Left ventricle myocardium superior (tissue), 1 donor: ENCODE measurements at places on chromosomes 11 and 22. TPM values are rescaled to one million over a fixed set of nuclear protein-coding genes. Genes with fewer than 3 reads are reported as not detected.
A peak's percentile ranks its signal among the peaks of the same experiment; 100 is the strongest.

- DNase-seq = no peak
Observed at GRCh38 chr11:129804012-129804411, 11.6 kb upstream of the TMEM45B start.

- DNase-seq = no peak
Observed at GRCh38 chr11:14350215-14350614, 8.8 kb downstream of the RRAS2 start.

- DNase-seq = peak; percentile 57
Observed at GRCh38 chr22:37229805-37230672, 14.0 kb downstream of the RAC2 start.

- no peak for DNase-seq
Observed at GRCh38 chr22:44263547-44263946, 49.2 kb downstream of the SHISAL1 start.

DNA sequence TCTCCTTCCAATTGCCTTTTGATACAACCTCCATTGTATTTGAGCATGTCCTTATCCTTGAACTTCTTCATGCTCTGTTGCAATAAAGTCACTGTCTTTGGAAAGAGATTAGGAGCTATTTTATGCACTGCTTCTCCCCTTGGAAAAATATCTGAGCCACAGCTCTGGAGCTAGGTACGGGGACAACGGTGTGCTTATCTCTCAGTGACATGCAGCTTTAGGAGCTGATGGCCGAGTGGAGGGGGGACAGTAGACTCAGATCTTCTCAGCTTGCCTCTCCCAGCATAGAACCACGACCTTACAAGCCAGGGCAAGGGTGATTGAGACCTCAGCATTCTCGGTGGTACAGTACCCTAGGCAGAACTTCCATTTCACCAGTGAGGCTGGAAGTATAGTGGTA, 64.1 kb downstream of the HORMAD2 start:
- no peak for DNase-seq

DNA sequence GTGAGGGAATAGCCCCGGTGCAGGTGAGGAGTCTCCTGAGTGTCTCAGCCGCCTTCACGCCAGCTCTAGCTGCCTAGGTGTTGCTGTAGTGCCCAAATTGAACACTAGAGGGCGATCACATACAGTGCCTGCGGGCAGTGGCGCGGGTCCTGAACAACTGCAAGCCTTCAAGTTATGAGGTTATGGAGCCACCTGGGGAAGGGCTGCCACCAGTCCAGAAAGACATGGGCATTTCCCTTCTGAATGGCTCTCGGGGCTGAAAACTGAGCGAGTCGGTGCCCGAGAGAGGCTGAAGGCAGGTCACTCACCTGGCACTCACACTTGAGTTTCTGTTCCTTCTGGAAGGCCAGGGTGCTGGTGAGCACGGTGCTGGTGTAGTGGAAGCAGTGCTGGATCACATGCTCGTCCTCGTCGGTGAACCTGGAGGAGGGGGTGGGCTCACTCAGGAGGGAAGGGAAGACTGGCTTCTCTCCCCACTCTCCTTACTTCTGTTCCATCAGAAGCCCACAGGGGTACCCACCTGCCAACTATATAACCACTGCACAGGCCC, 88.4 kb downstream of the PDE2A start:
- peak; percentile 70 for DNase-seq

DNA sequence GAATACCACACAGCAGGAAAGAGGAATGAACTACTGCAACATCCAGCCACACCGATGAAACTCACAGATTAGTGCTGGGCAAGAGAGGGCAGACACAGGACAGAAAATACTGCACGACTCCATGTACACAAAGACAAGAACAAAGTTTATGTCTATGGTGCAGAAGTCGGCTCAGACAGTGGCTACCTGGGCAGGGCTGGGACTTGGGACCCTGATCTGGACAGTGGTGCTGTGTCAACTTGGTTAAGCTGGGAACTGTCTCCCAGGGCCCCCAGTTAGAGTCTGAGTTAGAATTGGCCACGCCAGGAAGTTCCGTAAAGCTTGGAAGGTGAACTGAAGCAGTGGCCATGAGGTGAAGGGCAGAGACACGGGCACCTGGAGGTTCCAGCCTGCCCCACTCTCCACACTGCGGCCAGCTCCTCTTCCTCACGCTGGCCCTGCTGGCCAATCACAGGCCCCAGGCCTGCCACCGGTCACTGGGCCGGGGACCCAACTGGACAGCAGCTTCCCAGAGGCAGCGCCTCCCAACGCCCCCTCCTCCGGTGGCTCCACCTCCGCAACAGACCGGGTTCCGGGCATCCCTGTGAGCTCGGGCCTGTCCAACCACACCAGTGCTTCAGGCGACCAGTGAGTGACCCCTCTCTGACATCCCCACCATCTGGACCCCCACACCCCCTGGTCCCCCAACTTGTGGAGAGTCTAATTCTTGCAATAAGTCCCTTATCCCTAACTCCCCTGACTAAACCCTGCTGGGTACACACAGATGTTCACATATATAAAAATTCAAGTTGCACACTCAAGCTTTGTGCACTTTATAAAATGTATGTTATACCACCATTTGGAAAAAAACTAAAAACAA, 93.7 kb downstream of the MICAL3 start:
- DNase-seq = no peak

DNA sequence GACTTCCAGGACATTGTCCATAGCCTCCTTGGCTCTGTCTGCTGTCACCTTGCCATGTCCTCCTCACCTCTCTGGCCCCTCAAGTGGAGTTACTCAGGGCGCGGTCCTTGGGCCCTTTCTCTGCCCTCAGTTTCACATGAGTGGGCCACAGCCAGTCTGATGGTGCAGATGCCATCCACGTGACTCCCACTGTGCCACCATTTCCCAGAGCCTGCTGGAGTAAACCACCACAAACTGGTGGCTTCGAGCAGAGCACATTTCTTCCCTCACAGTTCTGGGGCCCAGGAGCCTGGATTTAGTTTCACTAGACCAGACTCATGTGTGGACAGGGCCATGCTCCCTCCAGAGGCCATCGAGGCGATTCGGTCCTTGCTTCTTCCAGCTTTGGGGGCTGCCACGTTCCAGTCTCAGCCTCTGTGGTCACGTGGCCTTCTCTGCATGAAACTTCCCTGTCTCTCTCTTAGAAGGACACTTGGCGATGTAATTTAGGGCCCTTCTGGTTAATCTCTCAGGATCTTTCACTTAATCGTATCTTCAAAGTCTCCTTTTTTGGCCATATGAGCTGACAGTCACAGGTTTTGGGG, 14.6 kb downstream of the SMARCB1 start:
- DNase-seq = no peak

DNA sequence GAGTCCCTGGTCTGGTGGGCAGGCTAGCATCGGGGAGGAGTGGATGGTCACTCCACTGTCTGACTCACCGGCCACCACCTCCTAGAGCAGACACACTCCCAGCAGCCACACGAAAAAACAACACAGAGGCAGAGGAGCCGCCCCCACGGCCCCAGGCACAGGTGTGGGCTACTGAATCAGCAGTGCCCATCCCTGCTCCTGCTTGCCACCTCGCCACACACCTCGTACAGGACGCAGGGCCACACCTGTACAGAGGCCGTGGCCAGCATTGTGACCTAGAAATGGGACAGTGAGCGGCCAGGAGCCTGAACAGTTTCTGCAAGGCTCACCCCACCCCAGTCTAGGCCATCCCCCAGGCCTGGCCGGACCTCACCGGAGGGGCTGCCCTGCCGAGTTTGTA, 14.0 kb downstream of the TRIM29 start:
- no peak for DNase-seq

GRCh38 chr11:86596861-86597586, 75.4 kb downstream of the ME3 start:
- DNase-seq = peak; percentile 40

- DNase-seq = no peak
Observed at GRCh38 chr11:20042045-20042639, 118.1 kb downstream of the DBX1 start.

- no peak for DNase-seq
Observed at GRCh38 chr11:119964136-119965025, 173.5 kb downstream of the TRIM29 start.

DNA sequence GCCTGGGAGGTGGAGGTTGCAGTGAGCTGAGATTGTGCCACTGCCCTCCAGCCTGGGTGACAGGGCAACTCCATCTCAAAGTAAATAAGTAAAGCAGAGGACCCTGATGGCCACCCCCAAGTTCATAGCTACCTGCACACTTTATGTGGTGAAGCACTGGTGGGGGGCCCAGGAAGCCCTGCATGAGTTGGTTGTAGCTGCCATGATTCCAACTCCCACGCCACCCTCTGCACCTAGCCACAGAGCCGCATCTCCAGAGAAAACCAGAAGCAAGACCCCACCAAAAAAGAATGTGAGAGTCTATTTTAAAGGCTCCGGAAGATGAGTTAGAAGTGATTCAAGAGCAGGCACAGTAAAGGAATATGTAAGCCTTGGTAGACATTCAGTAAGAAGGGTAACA, 20.4 kb upstream of the TMA7B start:
- DNase-seq = no peak

DNA sequence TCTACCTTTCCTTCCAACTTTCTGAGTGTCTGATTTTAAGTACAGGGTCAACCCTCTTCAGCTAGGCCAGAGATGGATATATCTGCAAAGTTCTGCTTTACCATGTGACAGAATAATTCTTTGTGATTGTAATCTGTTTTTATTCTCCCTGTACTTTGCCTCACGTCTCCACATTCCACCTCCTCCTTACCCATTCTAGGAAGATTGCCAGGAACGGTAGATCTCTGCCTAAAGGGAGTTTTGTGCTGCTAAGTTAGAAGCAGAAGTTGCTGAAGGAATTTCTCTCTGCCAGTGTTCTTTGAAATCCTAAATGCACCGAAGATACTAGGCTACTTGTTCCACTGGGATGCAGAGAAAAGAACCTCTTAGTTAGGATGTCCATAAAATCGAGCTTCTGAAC, 20.7 kb upstream of the FAM181B start:
- no peak for DNase-seq

DNA sequence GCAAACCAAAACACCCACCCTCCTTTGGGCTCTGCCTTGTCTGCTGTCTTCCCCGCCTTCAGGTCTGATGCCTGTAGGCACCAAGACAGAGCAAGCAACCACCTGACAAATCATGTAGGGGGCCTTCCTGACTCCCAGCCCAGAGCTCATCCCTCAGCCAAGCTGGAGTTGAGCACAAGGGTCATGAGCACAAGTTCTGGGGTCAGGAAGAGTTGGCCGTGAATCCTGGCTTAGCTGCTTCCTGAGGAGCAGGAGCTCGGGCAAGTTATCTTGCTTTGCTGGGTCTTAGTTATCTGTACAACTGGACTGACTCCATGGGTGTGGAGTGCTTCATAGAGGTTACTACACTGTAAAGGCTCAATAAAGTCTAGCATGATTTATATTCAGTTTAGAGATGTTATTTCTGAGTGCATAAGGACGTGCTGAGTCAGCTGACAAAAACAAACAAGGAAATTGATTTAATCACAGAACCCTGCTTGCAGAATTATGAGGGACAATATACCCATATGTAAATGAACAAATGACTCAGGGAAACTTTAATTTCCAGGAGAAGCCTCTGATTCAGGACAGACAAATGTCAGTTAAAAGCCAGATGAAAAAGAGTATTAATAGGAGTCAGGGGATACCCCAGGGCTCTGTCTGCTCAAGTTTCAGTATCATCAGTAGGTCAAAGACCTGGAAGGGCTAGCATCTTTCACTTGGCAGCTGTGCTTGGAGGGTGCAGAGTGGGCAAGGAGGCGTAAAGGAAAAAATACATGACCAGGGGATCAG, 15.0 kb upstream of the APOA1 start:
- DNase-seq = no peak

- DNase-seq = no peak
Observed at GRCh38 chr11:35029979-35030682, 108.8 kb upstream of the CD44 start.

DNA sequence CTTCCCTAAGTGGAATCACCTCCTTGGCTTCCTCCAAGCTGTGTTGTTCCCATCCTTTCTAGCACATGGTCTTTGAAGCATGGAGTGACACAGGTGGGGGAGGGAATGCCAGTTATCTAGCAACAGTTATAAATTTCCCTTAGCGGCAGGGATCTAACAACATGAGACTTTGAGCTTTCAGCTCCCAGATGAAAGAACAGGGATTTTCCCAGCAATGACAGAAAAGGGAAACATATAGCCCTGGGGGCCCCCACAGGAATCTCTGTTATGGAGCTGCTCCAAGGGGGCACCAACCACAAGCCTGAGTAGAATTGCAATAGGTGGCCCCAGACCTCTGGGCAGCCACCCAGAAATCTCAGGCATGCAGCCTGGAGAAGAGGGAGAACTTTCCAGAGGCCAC, 163.0 kb downstream of the GRIK4 start:
- no peak for DNase-seq

DNA sequence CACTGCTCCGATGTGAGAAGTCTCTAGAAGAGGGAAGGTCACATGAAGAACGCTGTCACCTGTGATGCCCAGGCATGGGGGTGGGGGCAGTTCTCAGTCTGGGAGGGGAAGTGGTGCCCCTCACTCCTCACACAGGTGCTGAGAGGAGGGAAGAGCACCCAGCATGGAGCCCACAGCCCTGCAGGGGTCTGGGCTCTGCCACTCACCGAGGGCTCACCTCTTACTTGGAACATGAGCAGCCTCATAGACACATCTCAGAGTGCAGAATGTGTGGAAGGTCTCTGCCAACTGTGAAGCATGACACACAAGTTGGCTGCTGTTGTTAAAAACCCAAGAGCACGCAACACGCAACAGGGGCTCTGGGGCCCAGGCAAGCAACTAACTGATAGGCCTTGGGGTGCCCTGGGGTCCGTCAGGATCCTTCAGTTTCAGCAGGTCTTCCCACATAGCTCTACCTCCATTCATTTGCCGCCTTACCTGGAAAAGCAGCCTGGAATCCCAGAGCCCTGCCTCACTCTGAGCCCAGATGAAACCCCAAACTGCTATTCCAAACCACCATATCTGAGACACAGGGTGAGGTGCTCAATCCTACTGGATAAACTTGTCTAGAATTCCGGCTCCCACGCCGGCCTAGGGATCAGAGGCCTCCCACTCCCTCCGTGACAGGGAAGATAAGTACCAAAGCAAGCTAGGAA, 17.5 kb upstream of the TMPRSS4 start:
- DNase-seq = peak; percentile 14

DNA sequence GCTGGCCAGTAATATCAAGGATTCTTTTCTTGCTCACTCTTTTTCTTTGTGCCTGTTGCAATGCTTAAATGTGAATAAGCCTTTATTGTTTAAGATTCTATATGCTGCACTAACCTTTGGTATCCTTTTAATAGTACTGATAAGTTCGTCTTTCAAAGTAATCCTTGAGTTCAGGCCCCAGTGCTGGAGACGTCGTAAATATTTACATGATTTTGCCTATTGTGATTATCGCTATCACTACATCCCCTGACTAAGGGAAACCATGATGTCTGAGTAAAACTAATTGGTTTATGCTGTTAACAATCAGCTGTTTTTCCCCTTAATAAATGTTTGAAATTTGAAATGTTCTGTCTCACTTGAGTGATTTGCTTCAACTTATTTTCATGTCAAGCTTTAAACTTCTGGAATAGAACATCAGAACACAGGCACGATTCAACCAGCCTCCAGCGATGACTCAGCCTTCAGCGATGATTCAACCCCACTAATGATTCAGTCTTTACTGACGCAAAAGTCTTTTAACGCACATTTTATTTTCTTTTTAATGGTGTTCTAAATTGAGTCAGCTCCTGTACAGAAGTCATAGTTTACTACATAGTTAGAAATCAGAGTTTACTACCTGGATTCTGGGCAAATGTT, 3.9 kb downstream of the HTATIP2 start:
- no peak for DNase-seq

The GTSE1 gene
- total RNA-seq = 0.45 TPM

The PRODH gene
- total RNA-seq = 9.1 TPM

The DGCR8 gene
- total RNA-seq = 17.7 TPM

The HTR3A gene
- total RNA-seq = not detected

The CDON gene
- 15.9 TPM for total RNA-seq

The TREH gene
- not detected for total RNA-seq

The AP2A2 gene
- total RNA-seq = 42.6 TPM

The STK33 gene
- total RNA-seq = 22.4 TPM
